ENCODE measurements at places on chromosomes 16 and 17.

DNA sequence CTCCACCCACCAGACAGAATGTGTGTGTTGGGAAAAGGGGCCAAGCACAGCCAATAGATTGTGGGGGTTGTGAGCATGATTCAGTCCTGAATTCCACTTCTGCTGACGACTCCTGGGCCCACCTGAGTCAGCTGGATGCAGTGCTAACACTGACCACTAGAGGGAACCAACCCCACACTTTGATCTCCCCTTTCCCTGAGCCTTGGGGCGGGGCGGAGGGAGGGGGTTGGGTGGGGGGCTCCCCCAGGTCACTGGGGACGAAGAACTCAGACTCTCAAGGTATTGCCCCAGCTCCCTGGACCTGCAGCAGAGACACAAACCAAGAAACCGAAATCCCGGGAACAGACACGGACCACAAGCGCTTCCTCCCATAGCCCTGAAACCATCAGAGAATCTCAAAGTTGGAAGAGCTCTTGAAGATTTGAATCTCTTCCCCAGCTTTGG, 621 bp upstream of the CSHL1 start:
- peak; percentile 35 for DNase-seq

DNA sequence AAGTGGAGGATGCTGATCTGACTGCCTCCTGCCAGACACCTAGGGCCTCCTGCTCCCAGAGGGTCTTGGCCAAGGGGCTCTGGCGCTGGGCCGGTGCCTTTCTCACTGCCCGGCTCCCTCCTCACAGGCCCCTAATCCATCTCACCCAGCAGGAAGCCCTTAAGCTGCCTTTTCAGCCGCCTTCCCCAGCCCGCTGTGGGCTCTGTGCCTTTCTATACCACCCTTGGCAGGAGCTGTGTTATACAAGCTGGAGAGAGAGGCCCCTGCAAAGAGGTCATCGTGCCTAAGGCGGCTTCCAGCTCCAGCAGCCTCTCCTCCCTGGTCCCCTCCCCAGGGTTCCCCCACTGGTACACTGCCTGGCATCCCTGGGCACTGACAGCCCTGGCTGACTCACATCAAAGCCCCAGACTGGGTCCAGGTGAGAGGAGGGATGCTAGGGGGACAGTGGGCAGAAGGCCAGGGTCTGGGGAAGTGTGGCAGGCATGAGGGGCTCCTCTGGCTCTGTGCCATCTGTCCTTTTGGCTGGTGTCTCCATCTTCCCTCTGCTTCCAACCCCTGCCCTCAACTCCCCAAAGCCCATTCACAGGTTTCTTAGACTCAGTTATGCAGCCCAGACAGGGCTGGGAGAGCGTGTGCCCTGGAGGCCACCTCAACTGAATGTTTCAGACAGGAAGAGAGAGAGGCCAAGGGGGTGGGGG, 15.3 kb upstream of the FZD2 start:
- DNase-seq = no peak

DNA sequence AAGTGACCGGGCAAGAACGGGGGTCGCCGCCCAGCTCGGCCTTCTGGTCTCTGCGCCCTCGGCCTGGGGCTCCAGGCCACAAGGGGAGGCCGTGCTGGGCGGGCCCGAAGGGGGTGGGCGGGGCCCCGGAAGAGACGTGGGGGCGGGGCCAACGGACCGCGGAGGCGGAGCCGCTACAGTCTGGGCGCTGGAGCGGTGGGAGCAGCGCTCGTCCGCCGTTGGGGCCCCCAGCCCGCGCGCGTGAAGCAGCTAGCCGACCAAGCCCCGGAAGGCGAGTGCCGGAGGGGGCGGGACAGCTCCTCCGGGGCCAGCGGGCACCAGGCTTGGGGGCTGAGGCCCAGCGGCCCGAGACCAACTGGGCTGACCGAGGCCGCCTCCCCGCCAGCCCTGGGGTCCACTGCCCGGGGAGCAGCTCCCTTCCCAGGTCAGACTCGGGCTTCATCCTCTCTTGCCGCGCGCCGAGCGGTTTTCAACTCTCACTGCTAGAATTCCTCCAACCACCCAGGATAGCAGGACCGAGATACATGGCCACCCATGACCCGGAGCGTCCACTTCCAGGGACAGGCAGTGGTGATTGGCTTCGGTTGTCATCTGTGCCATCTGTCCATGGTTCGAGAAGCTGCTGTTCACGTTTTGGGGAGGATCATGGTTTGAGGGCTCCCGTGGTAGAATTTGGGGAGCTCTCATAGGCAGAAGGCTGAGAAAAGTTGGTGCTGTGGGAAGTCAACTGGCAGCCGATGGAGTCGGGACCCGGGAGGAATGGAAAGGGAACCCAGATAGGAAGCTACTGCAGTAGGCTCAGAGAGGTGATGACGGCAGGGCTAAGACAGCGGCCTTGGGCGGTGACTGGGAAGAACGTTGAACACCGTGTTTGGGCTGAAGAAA, 44.6 kb upstream of the LCMT1 start:
- DNase-seq = peak; percentile 77

GRCh38 chr16:55100100-55100499, 169.4 kb downstream of the IRX5 start:
- no peak for DNase-seq

- no peak for DNase-seq
Measured at GRCh38 chr17:39110435-39111136, 40.9 kb downstream of the PLXDC1 start.
